ENCODE measurements at places on chromosomes 1 and 21.

DNA sequence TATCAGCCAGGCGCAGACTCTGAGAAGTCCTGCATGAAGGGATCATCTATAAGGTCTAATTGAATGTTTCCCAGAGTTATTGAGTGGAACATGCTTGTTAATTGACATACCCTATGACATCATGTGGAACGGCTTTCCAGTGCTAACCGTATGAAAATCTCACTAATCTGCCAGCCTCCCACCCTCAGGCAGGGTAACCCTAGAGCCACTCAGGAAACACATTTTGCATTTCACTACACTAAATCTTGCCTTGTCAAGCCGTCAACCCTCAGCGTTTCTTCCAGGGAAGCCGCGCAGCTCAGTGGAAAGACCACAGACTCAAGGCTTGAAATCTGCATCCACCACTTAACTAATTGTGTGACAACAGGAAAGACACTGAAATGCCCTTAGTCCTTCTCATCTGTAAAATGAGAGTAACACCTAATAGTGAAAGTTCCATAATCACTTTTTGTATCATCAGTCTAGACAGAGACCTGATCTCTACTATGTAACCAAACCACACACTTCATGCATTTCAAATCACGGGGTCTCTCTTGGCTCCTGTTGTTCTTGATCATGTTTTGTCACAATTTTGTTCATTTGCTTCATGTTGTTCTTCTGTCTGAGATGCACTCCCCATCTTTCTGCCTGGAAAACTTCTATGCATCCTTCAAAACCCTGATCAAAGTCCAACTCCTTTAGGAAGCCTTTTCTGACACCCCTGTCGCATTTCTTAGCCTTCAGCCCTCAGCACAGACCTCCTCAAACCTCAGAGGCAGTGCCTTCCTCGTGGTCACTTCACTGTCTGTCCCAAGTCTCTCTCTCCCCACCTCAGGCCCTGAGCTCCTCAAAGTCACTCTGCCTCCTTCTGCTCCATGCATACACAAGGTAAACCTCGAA, 246.5 kb downstream of the TOMM20 start:
- DNase-seq: no peak

- no peak for DNase-seq
Observed at GRCh38 chr1:213120386-213120785, 69.3 kb downstream of the RPS6KC1 start.

GRCh38 chr1:5105744-5106143, 451.3 kb downstream of the AJAP1 start:
- no peak for DNase-seq

GRCh38 chr1:220892086-220892376, 12.8 kb downstream of the HLX start:
- DNase-seq: no peak

GRCh38 chr1:12144236-12144635, 22.6 kb upstream of the TNFRSF1B start:
- DNase-seq: no peak

Measured in effector memory CD8-positive, alpha-beta T cell (primary cell).